ENCODE measurements at places on chromosomes 4 and X.

- no peak for DNase-seq
Measured at GRCh38 chr4:16171831-16172230, 54.4 kb downstream of the TAPT1 start.

- DNase-seq, result peak; percentile 46
Measured at GRCh38 chr4:3369781-3370674, 71.7 kb upstream of the HGFAC start.

DNA sequence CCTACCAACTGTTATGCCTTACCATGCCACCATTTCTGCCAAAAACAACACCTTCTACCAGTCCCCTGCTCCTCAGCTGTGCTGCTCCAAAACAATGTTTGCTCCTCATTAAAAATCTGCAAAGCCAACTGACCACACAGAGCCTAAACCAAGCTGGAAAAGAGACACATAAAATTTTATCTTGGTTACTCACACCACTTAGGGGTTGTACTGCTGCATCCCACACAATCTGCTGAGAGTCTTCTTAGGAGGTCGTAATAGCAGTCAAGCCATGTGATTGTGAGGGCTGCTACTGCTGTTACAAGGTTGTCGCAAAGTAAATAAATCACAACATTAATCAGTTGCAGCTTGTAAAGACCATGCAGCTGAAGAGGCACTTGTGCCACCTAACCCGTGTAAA is 607.4 kb upstream of the FAM241A start:
- no peak for DNase-seq

- no peak for DNase-seq
Measured at GRCh38 chr4:173802662-173803022, 272.6 kb upstream of the HAND2 start.

- DNase-seq, result no peak
Measured at GRCh38 chr4:108346818-108347210, 178.1 kb upstream of the LEF1 start.

Data from ovary (tissue), 10 donors.